ENCODE measurements at places on chromosomes 5 and 9.

DNA sequence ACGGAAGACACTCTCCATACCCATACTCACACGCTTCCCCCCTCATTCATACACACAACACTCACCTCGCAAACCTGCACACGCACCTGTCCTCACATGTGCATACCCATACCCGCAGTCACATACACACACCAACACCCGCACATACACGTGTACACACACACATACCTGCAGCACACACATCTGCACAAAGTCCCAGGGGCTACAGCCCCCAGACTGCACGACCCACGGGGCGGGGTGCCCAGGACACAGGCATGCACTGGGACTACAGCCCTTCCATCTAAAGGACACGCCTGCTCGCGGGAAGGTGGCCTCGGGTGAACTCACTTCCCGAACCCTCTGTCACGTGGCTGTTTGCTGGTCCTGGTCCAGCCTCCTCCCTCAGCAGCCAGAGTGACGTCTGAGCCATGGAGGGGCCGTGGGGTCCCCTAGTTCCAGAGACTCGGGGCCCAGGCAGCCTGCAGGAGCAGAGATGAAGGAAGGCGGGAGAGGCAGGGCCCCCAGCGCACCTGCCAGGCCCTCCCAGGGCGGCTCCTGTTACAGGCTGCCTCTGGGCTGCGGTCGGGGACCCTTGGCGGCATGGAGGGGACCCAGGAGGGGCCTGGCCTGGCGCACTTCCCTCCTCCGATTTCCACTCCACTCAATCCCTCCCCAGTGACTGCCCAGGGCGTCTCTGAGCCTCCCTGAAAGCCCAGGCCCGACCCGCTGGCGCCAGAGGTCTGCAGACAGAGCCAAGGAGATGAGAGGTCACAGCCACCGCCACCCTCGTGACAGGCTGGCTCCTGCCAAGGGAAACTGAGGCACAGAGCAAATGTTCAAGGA lies 8.1 kb downstream of the SLC12A7 start:
- no peak for DNase-seq

- no peak for DNase-seq
Observed at GRCh38 chr5:54756796-54757402, 228.5 kb downstream of the ESM1 start.

DNA sequence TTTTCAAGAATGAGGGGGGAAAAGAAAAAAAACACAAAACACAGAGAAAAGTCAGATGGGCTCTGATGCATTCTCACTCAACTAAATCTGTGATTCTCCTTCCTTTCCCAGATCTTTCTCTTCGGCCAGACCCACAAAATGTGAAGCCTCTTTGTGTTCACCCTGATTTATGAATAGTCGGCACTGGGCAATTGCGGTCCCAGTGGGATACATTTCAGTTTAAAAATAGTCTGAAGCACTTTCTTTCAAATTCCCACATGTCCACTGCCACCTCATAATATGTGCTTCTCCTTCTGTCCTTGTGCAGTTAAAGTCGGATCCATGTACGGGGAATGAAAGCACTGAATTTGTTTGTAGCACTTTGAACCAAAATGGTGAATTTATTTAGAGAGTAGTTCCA lies 995.4 kb upstream of the WWC1 start:
- no peak for DNase-seq

DNA sequence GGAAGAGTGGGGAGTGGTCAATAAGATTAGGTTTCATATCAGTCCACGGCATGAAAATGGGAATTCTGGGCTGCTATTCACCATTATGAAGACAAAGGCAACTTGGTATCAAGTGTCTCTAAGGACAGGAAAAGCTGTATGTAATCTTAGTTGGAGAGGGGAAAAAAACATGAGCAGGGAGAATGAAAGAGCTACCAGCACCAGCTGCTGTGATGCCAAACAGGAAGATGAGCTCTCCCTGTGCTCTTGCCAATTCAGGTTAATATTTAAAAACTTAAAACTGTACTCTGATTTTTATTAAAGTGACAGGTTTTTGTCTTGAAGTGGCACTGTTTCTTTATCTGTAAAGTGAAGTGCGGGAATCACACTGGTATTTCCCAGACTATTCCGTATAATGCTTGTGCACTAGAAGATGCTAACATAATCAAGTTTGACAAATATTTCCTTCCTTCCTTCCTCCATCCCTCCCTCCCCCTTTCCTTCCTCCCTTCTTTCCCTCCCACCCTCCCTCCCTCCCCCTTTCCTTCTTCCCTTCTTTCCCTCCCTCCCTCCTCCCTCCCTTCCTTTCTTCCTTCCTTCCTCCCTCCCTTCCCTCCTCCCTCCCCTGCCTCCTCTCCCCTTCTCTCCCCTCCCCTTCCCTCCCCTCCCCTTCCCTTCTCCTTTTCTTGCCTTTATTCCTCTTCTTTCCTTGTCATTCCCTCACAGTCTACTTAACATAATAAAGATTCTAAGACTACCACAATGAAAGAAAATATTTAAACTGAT lies 1383.0 kb upstream of the C9orf72 start:
- DNase-seq, result no peak

DNA sequence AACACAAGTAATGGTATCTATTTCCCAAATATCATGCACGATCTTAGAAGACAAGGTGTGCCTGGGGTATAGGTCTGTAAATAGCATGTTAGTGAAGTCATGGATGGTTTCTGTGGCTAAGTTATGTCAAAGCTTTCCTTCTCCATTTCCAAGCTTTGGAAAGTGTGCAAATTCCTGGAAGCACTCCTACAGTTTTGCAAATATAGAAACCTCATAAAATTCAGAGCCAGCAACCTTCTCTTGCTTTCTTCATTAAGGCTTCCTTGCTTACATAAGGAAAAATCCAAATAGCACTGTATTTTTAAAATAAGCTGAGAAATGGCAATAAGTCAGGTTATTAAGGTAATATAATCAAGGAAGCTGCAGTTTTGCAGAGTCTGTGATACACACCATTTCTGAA lies 134.6 kb upstream of the DPYSL3 start:
- no peak for DNase-seq

DNA sequence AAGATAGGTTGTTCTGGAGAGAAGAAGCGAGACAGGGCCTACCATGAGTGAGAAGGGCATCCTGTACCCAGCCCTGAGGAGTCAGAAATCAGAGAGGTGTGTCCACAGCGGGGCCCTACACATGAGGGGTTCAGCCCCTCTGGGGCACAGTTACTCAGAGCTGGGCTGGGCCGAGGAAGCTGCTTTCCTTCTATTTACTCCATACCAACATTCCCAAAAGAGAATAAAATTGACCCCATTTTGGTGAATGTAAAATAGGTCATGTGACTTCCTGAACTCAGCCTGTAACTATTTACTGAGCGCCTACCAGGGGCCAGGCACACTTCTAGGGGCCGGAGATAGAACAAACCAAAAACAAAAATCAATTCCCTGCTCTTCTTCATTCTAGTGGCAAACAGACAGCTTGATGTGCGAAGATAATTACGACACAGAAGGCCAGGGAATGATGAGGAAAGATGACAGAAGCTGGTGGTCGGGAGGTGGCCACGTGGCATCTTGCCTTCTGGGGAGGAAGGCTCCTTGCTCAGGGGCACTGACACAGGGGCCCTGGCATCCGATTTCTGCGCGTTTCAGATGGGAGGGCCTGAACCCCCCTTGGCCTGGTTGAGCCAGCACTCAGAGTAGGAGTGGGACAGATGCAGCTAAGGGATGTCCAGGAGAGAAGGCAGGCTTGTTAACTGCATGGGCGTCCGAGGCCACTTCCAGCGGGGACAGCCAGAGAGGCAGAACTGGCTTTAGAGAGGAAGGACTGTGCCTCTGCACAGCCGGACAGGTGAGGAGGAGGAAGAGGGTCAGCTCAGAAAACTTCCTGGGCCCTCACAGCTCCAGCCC lies 121.8 kb downstream of the NSG2 start:
- DNase-seq, result no peak

GRCh38 chr9:97487107-97487506 lies 14.4 kb upstream of the TMOD1 start:
- DNase-seq, result no peak

GRCh38 chr5:58201922-58202648 lies 257.8 kb downstream of the PLK2 start:
- DNase-seq, result no peak

DNA sequence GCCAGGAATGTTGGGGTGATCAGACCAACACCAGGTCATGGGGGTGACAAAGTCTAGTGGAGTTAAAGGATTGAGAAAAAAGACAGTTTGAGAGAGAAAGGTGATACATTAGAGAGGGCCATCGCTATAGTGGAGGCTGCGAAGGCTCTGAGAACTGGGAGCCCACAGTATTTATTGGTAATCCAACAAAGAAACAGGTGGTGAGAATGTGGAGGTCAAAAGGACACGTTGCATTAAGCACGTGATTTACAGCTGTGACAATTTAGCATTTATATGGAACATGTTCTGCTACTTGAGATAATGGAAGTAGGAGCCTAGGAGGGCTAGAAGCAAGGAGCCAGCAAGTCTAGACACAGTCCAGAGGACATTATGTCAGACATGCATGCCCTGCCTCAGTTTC lies 2086.5 kb upstream of the C9orf72 start:
- no peak for DNase-seq

DNA sequence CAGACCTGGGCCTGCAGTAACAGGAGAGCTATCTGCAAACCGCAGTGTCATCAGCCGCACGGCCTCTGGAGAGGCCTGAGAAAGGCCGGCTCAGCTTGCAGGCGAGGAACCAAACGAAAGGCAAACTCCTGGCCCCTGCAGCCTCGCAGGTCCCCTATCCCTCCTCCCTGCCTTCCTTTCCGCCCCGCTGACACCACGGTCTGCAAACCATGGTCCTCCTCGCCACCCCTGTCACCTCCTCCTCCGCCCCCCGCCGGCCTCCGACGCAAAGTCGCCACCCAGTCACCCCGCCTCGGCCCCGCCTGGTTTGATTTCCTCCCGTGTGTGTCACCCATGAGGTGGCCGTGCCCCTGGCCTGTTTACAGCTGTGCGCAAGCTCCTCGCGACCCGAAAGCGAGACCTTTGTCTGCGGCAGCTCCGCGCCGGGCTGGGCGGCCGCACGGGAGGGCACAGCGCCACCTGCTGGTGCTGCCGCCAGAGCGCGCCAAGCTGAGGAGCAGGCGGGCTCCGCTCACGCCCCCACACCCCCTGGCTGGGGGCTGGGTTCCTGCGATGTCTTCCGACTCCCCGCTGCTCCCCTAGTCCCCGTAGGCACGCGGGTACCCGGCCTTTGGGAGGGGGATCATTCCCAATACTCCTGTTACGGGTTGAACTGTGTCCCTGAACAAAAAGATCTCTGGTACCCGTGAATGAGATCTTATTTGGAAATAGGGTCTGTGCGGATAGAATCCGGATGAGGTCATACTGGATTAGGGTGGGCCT lies 19.4 kb downstream of the GBGT1 start:
- DNase-seq, result peak; percentile 89

GRCh38 chr9:93261281-93261680 lies 77.3 kb downstream of the WNK2 start:
- DNase-seq, result no peak

GRCh38 chr5:133828722-133829121 lies 139.7 kb downstream of the C5orf15 start:
- DNase-seq, result no peak

- DNase-seq, result no peak
Observed at GRCh38 chr5:156824800-156825199, 25.3 kb upstream of the PPP1R2B start.

Data from T-cell (primary cell).